Stimulated activated CD8-positive, alpha-beta memory T cell treated with anti-CD3 and anti-CD28 coated beads, Interleukin-7, amount 100 ng/mL, for 1 hour (primary cell): ENCODE measurements at places on chromosomes 12 and 14.

- DNase-seq: no peak
These were observed 17.3 kb downstream of the PCNX1 start for GRCh38 chr14:70924521-70924920.

DNA sequence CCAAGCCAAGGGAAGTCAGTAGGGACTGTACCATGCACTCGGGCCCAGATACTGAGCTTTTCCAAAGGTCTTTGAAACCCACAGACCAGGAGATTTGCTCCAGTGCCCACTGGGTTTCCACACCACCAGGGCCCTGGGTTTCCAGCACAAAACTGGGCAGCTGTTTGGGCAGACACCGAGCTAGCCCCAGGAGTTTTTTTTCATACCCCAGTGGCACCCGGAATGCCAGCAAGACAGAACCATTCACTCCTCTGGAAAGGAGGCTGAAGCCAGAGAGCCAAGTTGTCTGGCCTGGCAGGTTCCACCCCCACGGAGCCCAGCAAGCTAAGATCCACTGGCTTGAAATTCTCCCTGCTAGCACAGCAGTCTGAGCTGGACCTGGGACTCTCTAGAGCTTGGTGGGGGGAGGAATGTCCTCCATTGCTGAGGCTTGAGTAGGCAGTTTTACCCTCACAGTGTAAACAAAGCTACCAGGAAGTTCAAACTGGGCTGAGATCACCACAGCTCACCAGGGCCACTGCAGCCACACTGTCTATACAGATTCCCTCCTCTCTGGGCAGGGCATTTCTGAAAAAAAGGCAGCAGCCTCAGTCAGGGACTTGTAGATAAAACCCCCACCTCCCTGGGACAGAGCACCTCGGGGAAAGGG lies 793.7 kb downstream of the RPS29 start:
- no peak for DNase-seq

DNA sequence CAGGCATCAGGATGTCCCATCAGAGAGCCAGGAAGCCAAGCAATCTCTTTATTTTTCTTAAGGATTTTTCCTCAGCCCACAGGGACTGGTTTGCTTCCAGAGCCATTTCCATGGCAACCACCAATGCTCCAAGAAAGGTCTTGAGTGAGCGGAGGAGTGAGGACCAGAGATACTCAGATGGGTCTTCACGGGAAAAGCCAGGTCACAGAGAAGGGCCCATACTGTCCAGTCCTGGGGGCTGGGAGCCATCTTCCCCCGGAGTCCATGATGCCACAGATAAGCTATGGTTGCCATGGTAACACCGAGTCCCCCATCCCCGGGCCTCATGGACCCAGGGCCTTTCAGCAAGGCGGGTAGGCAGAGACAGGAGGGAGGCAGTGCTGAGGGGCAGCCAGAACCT lies 28.6 kb downstream of the CMKLR1 start:
- DNase-seq: no peak

DNA sequence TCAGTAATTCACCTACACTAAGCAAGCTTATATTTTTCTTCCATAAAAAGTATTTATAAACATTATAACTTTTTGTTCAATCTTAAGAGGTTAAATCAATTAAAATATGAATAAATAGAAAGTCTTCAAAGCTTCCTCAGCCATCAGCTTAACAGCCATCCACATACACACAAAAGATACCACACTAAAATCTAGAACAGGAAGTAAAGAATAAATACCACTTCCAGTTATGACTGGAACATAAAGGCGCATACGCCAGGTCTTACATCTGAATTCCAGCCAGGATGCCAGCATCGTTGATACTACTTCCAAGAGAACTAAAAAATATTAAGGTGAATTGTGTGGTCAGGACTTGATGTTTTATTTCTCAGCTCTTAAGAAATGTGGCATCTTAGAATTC lies 17.0 kb downstream of the SIX1 start:
- no peak for DNase-seq

- DNase-seq: no peak
These were observed 490.4 kb upstream of the ATP2B1 start for GRCh38 chr12:90199006-90199405.

DNA sequence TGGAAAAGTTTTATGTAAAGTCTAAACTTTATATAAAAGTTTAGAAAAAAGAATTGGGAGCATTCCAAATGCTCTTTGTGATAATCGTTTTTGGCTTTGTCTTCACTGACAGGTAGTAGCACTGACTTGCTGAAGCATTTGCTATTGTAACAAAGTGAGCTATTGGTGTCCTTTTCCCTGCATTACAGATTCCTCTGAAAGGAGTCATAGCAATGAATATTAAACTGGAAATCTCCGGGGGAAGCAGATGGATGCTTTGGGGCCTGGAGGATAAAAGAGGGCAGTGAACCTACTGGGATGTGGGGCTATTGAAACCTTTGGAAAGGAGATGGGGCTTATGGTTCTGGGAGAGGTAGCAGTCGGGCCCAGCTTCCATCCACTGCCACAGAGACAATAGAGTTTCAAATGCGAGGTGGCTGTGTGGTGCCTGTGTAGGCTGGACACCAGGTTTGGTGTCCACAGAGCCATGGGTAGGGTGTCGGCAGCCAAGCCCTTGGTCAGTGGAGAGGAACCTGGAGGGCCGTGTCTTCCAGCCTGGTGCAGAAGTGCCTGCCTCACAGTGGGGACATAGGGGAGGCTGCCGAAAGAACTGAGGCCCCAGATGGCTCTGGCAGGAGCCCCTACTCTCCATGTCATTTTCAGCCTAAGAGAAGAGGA lies 10.1 kb downstream of the GSG1 start:
- DNase-seq: no peak

- no peak for DNase-seq
These were observed 192.2 kb downstream of the TMTC3 start for GRCh38 chr12:88334271-88334670.
